ENCODE measurements at places on chromosomes 3 and 15.

DNA sequence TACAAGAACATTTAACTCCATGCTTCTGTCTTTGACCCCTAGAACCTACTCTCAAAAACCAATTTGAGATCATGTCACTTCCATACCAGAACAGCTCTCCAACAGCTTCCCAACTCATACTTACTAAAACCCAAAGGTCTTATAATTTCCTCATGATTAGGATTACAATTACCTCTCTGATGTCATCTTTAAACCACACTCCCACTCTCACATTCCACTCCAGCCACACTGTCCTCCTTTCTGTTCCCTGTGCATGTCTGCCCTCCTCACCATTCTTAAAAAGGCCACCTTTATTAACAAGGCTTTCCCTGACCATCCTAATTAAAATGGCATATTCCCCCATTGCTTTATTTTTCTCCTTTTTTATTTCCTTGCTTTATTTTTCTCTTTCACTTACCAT lies 18.9 kb downstream of the PHC3 start:
- DNase-seq: no peak

DNA sequence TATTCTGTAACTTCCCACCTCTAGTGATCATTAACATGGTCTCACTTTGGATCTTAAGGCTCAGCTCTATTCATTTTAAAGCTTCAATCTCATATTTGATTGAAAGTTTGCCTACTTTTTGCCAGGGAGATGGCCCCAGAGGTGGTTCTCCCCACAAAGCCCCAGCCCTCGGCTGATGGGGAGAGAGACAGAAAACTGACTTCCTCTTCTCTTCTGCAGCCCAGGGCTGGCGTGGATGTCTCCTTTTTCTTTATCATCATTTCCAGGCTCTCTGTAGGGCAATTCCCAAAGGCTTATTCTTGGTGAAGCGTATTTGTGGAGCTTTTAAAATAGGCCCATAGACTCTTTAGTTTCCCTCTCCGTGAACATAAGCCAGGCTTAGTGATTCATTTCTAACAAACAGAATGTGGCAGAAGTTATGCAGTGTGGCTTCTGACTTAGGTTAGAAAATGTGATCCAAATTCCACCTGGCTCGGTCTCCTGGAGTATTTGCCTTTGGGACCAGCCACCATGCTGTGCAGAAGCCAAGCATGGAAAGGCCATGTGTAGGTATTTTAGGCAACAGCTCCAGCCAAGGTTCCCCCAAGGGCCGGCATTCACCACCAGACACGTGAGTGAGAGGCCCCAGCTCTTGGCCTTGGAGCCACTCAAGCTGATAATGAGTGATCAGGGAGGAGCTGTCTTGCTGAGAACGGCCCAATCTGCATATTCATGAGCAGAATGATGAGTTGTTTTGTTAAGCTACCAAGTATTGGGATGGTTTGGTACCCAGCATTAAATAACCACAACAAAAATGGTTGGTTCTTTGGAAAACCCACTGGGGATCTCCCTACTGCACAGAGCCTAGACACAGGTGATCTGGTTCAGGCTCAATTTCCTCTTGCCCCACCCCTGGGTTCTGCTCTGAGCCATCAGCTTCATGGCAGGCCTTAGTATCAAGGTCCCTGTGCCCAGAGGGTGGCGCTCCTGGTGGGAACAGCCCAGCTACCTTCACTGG lies 353.2 kb upstream of the PROK2 start:
- DNase-seq: peak; percentile 65

DNA sequence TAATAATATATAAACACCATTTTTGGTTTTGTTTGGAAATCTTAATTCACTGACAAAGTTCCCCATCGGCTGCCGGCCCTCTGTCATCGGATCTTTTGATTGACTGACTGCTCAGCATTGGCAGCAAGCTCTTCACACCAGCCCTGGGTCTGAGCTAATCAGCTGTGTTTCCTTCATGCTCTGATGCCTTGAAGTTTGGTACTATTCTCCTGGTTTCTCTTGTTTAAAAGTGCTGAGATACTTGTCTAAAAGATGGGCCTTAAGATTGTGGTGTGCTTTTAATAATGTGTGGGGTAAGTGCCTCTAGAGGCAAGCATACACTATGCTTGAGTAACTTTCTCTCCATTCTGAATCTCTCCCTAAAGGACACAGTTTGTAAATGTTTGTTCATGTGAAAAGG lies 415.5 kb upstream of the TPRG1 start:
- no peak for DNase-seq

DNA sequence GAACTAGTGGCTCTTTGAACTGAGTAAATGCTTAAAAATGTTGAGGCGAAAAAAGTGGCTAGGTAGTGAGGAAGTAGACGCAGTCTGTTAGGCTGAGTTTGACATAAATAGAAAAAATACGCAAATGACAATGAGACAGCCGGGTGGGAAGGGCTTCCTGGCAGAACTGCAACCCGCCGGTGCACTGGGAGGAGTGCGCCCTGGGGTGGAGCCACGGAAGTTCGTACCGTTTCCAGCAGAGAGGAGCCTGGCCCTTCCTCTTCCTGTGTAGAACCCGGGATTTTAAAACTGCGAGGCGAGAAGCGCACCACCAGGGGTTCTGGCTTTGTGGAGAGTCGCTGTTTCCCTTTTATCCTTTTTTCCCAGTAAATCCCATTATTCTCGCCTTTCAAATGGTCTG lies 602.6 kb downstream of the PYDC2 start:
- no peak for DNase-seq

DNA sequence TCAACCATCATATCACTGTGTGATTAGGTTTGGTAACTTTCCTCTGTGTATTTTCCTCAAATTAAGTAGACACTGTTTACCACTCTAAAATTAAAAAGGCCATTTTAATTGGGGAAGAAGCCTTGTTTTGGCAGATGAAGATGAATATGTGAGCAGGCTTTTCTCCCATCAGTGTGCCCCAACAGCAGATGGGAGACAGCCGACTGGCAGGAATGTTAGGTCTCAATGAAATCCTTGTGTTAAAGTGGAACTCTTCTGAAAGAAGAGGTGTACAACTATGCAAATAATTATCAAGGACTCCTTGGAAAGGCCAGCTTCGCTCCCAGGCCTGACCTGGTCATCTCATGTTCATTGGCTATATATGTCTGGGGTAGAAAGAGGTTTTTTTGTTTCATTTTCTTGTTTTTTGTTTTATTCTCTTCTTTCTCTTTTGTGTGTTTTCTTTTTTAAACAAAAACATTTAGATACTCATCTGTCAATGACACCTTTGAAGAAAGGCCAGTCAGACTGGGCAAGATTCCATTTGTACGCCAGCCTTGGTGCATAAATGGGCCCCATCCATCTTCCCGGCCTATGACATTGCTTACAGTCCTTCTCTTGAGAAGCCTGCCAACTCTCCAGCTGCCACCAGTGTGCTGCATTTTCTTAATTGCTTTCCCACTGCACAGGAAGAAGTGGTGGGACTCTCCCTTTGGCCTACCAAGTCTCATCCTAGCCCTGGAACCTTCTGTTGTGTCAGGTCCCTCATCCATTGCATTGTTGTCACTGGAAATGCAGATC lies 25.8 kb downstream of the LRTM1 start:
- DNase-seq: no peak

GRCh38 chr3:74624301-74624700 lies 9.8 kb upstream of the CNTN3 start:
- no peak for DNase-seq

DNA sequence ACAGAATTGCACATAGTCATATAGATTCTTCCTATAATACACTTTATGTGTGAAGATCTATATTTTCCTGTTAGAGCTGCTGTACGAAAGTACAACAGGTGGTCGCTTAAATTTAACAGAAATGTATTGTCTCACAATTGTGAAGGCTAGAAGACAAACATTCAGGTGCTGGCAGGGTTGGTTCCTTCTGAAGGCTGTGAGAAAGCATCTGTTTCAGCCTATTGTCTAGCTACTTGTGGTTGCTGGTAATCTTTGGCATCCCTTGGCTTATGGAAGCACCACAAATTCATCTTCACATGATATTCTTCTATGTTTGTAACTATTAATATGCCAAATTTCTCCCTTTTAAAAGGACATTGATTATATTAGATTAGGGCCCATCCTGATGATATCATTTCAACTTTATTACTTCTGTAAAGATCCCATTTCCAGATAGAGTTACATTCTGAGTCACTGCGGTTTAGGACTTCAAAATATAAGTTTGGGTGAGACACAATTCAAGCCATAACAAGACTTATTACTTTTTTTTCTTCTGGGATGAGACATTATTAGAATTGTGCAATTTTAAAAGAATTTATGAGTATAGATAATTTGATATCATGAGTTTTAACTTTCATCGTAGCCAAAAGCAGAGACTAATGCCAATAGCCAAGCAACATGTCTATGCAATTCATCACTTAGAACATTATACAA lies 248.1 kb upstream of the BCHE start:
- no peak for DNase-seq

DNA sequence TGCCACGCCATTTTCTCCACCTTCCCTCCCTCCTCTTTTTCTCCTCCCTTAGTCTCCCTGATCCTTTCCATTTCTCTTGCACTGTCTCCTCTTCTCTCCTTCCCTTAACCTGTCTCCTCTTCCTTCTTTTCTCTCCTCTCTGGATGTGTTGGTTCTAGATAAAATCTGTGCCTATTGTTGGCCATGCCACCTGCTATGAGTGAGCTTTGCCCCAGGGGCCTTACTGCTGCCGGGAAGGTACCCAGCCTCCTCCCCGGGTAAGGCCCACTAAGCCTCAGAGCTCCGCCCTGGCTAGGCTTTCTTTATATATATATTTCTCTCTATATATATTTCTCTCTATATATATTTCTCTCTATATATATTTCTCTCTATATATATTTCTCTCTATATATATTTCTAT lies 14.7 kb downstream of the GPD1L start:
- DNase-seq: no peak

DNA sequence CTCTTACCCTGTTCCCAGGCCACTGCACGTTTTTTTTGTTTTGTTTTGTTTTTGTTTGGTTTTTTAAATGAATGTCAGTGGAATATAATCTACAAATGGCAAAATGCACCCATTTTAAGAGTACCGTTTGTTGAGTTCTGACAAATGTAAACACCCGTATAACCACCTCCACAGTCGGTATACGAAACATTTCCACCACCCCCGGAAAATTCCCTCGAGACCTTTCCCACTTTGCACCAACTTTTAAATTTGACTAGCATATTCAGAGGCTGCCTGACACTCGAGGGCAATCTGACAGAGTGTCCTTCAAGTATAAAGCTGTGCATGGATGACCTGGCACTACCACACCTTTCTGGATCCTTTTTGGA lies 613 bp upstream of the ARHGEF3 start:
- DNase-seq: no peak

- DNase-seq: no peak
Observed at GRCh38 chr3:190849607-190850006, 12.9 kb downstream of the GMNC start.

DNA sequence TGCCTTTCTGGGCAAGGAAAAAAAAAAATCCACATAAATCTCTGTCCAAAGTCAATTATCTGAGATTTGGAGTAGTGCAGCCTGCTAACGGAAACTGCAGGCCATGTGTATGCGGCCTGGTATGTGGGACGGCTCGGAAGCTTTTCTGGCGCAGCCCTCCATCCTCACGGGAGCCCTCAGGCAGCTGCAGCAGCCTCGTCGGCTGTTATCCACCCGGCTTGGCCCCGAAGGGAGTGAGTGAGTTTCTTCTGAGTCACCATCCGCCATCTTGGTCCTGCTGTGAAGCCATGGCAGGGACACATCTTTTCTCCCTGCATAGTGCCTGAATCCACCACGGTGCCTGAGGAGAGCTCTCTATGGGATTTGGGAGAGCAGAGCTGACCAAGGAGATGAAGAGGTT lies 62.8 kb downstream of the POLR2M start:
- no peak for DNase-seq

- no peak for DNase-seq
Observed at GRCh38 chr3:161989012-161989411, 492.4 kb downstream of the OTOL1 start.

DNA sequence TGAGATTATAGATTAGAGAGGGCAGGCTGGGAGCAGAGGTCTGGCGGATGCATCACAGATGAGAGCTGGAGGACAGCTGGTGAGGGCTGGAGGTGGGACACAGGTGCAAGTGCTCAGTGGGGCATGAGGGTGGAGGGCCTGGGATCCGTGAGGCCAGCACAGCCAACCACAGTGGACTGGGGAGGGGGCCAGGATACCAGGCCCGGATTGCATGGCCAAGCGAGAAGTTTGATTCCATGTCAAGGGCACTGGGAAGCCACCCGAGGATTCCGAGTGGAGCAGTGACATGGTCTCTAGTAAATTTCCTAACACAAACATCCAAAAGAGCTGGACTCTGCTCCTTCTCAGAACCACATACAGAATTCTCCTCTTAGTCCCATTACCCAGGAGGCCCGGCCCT lies 44.0 kb upstream of the SLC41A3 start:
- no peak for DNase-seq

DNA sequence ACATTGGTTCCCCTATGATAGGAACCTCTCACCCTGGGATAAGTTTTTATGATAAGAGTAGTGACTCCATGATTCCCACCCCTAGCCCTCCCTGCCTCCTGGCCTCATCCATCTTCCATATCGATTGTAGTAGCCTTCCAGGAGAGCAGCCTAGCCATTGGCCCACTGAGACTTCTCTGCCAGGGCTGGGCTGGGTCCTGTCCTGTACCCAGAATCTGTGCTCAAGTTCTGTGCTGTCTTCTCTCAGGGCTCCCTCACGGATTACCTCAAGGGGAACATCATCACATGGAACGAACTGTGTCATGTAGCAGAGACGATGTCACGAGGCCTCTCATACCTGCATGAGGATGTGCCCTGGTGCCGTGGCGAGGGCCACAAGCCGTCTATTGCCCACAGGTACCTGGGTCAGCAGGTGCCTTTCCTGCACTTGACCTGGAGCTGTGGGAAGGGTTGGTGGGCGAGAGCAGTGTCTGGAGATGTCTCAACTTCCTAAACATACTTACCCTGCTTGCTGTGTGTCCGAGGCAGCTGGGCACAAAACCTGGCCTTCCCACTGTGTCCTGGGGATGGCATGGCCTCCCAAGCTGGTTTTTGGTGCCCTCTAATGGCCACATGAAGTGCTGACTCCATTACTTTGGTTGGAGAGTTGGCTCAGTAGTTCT lies 16.6 kb upstream of the EXOG start:
- DNase-seq: peak; percentile 63

- no peak for DNase-seq
Observed at GRCh38 chr3:81951636-81952035, 190.2 kb upstream of the GBE1 start.

GRCh38 chr15:86295511-86295910 lies 215.8 kb downstream of the AGBL1 start:
- no peak for DNase-seq

DNA sequence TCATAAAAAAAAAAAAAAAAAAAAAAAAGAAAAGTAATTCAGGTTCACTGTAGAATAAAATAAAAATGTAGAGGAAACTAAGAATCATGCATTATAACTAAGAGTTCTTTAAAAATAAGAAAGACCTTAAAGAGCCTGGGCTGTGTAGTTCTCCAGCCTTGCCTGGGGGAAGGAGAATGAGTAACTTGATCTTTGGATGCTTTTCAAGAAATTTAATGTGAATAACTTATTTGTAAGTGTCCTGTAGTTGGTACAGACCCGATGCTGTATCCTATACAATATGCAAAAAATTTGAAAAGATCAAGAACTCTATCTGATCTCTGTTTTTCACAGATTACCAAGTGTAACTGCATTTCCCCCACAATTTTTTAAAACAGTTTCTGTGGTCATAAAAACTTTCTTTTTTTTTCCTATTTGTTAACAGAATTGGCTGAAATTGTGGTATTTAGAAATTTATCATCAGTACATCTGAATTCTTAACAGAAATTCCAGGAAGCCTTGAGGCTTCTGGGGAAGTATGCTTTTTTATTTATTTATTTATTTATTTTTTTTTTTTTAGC lies 195.3 kb downstream of the THRB start:
- DNase-seq: no peak

- DNase-seq: no peak
Observed at GRCh38 chr3:140365872-140366697, 311.8 kb upstream of the TRIM42 start.

GRCh38 chr3:118943597-118943996 lies 91.0 kb downstream of the IGSF11 start:
- DNase-seq: no peak

Data from activated CD4-positive, alpha-beta T cell treated with anti-CD3 and anti-CD28 coated beads, Interleukin-2, Interleukin-6, amounts not matched to agents 100 ng/mL and 50 ng/mL, durations not matched to agents 16 hours and 8 hours (primary cell).